ENCODE measurements at places on chromosomes 2 and 18. TPM values are rescaled to one million over a fixed set of nuclear protein-coding genes. Genes with fewer than 3 reads are reported as not detected.
A peak's percentile ranks its signal among the peaks of the same experiment; 100 is the strongest.

- no peaks in the 10 kb centered on the region for H3K4me1 ChIP-seq
- no peak overlapping the region for H3K4me3 ChIP-seq
- peaks cover 6% of the 10 kb centered on the region for H3K27me3 ChIP-seq
- no peak for DNase-seq
- H3K36me3 ChIP-seq: no peaks in the 10 kb centered on the region
Observed at GRCh38 chr18:49547701-49548100, 14.2 kb upstream of the LIPG start.

DNA sequence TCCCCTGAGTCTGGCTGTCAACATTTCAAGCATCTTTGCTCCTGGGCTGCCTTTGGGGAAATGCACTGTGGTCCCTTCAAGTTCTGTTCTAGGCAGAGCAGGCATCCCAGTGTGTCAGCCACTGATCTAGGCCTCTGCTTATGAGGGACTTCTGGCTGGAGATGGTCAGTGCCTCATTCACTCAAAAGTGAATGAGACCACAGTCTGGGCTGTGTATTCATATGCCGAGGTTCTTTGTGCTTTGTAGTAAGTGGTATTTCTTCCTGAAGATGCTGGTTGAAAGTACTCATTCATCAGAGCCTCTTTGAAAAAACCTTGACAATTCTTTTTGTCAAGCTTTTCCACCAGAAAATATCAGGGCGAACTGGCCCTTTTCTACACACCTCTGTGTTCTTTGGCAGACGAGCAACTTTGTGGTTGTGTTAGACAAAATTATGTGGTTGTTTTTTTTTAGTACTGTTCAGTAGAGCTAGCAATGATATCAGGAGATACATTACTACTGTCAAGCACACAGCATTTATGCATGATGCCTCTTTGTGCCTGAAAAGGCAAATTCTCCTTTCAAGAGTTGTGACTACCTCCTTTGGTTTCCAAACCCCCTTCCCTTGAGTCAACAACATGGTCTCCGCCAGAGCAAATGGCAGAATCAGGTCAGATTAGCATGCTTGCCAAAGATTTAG lies 510.9 kb upstream of the NRP2 start:
- DNase-seq: no peak
- H3K36me3 ChIP-seq: 0 out of 2 replicates have a peak, but pooled peaks cover 2% of the 10 kb centered on the region
- no peak overlapping the region for H3K27ac ChIP-seq
- no peaks in the 10 kb centered on the region for H3K4me1 ChIP-seq

The TEX44 gene
- not detected for polyA plus RNA-seq

The ZC3H6 gene
- polyA plus RNA-seq: 0.60 TPM

The GNLY gene
- not detected for polyA plus RNA-seq

- no peaks in the 10 kb centered on the region for H3K36me3 ChIP-seq
- no peak overlapping the region for H3K4me3 ChIP-seq
- H3K4me1 ChIP-seq: peaks cover 38% of the 10 kb centered on the region
- H3K27me3 ChIP-seq: no peaks in the 10 kb centered on the region
- no peak for DNase-seq
Observed at GRCh38 chr2:20578266-20578894, 72.5 kb downstream of the HS1BP3 start.

GRCh38 chr18:77470569-77471413 lies 221.1 kb downstream of the GALR1 start:
- no peaks in the 10 kb centered on the region for H3K4me1 ChIP-seq
- H3K36me3 ChIP-seq: no peaks in the 10 kb centered on the region
- H3K27ac ChIP-seq: no peak overlapping the region
- H3K27me3 ChIP-seq: no peaks in the 10 kb centered on the region
- DNase-seq: no peak

The DCC gene
- polyA plus RNA-seq: 0.31 TPM

GRCh38 chr2:85018049-85018447 lies 47.1 kb downstream of the KCMF1 start:
- H3K4me1 ChIP-seq: peaks cover 19% of the 10 kb centered on the region
- peaks cover 4% of the 10 kb centered on the region for H3K36me3 ChIP-seq
- DNase-seq: peak; percentile 29
- H3K27ac ChIP-seq: no peak overlapping the region
- no peaks in the 10 kb centered on the region for H3K27me3 ChIP-seq

GRCh38 chr2:9137379-9138150 lies 69.0 kb upstream of the ASAP2 start:
- H3K27me3 ChIP-seq: no peaks in the 10 kb centered on the region
- no peaks in the 10 kb centered on the region for H3K36me3 ChIP-seq
- no peak overlapping the region for H3K27ac ChIP-seq
- peaks cover 6% of the 10 kb centered on the region for H3K4me1 ChIP-seq
- DNase-seq: no peak
- no peak overlapping the region for H3K4me3 ChIP-seq

GRCh38 chr18:78914249-78914935 lies 65.2 kb upstream of the SALL3 start:
- no peaks in the 10 kb centered on the region for H3K27me3 ChIP-seq
- H3K36me3 ChIP-seq: no peaks in the 10 kb centered on the region
- H3K27ac ChIP-seq: no peak overlapping the region

The CPSF3 gene
- polyA plus RNA-seq: 24.7 TPM

DNA sequence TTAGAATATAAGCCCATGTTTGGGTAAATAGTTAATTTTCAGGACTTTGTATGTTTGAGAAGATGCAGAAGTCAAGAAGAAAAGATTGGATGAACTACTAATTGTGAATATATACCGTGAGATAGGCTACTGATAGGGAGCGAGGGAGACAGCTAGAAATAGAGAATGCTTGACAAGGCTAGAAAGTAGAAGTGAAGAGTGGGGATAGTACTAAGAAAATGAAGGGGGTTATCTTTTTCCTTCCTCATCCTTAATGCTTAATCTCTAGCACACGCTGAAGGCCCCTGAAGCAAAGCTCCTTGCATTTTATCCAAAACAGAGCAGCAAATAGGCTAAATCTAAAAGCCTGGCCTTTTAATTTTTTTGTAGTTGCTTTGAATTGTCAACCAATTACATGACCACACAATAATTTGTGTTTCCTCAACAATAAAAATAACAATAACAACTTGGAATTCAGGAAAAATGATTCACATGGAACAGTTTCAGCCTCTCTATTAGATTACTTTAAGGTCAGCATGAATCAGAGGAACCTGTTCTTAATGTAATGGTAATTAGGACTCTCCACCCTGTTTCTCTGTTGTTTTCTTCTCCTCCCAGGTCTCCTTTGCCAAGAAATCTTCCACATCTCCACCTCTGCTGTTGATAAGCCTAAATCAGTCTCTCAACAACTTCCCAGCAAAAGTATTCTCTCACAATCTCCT lies 1071.3 kb upstream of the ZEB2 start:
- no peaks in the 10 kb centered on the region for H3K4me1 ChIP-seq
- no peaks in the 10 kb centered on the region for H3K27me3 ChIP-seq
- no peak for DNase-seq
- H3K4me3 ChIP-seq: no peak overlapping the region
- no peaks in the 10 kb centered on the region for H3K36me3 ChIP-seq

The FBXO11 gene
- polyA plus RNA-seq: 21.0 TPM

DNA sequence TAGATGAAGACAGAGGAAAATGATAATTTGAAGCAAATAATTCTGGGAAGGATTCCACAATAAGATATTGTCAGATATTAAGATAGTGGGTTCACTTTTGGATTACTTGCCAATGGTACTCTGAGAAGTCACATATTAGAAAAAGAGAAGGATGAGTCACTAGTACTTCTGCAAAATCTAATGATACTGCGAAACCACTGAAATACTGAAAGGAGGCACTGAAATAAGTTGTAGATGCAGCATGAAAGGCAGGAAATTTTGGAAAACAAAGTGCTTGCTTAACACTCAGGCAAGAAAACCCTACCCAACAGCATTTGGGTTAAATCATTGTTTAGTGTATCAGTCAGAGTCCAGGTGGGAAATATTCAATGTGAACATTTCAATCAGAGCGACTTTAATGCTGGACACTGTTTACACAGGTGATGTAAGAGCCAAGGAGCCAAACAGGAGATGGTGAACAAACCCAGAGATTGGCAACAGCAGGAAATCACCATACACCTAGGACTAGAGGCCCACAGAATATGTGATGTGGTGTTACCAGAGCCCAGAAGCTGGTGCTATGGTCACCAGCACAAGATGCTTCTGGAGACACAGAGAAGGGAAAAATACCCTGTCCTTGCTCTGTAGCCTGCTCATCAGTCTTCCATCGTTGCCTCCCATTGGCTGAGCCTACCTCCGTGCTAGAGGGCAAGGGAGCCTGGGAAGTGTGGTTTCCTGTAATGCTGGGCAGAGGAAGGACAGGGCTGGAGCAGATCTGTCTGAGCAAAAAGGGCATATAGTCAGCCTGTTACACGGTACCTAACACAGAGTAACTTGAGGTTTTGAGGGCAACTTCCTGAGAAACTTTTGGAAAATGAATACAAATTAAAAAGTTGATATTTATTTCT lies 204.7 kb upstream of the ITGA4 start:
- no peak overlapping the region for H3K27ac ChIP-seq
- no peak for DNase-seq
- H3K36me3 ChIP-seq: no peaks in the 10 kb centered on the region

GRCh38 chr2:199851501-199851810 lies 464 bp upstream of the FTCDNL1 start:
- H3K27ac ChIP-seq: no peak overlapping the region
- peaks cover 34% of the 10 kb centered on the region for H3K27me3 ChIP-seq
- H3K4me3 ChIP-seq: peak overlapping the region; percentile 51
- H3K36me3 ChIP-seq: no peaks in the 10 kb centered on the region

DNA sequence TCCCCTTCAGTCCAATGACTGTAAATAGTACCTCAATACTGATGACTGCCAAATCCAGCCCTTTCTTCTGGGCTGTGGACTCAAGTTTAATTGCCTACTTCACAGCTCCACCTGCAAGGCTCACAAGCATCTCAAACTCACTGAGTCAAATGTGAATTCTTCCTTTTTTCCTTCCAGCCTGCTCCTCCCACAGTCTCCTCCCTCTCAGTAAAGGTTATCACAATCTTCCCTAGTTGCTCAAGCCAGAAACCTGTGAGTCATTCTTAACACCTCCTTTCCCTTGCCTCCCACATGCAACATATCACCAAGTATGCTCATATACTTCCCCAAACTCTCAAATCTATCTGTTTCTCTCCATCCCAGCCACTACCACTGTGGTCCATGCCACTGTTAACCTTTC lies 3.7 kb upstream of the MFSD6 start:
- DNase-seq: peak; percentile 65
- H3K4me3 ChIP-seq: no peak overlapping the region
- H3K27ac ChIP-seq: no peak overlapping the region
- no peaks in the 10 kb centered on the region for H3K4me1 ChIP-seq

- no peaks in the 10 kb centered on the region for H3K4me1 ChIP-seq
- DNase-seq: no peak
- H3K27me3 ChIP-seq: no peaks in the 10 kb centered on the region
- H3K36me3 ChIP-seq: no peaks in the 10 kb centered on the region
Observed at GRCh38 chr2:72362733-72363132, 215.1 kb upstream of the CYP26B1 start.
